RWPE2 (cell line): ENCODE measurements at places on chromosomes 4 and X.

DNA sequence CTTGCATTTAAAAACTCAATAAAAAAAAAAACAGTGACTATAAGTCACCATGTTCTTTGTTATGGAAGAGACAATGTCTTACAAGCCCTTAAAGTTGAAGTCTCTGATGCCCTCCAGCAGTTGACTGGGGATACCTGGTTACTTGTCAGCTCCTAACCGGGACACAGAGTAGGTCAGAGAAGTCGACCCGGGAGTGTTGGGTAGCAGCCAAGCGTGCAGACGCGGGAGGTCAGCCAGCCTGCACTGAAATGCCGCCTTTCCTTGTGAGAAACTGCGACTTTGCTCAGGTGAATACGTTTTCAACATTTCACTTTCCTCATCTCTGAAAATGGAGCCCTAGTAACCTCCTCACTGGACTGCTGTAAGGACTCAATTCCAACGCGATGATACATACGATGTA lies 81.8 kb downstream of the F11 start:
- no peak for DNase-seq

GRCh38 chrX:110851780-110852179 lies 56.2 kb upstream of the CHRDL1 start:
- DNase-seq = no peak

DNA sequence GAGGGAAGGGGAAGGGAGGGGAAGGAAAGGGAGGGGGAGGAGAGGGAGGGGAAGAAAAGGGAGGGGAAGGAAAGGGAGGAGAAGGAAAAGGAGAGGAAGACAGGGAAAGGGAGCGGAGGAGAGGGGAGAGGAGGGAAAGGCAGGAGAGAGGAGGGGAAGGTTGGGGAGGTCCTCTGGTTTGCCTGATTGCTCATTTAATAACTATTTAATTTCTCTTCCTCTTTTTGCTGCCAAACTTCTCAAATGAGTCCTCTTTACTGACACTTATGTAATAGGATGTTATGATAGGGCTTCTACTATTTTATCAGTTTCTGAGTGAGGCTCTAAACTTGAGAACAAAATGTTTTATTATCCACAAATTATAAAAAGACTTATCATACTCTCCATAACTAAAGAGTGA lies 35.4 kb upstream of the PPA2 start:
- DNase-seq = no peak

- DNase-seq = no peak
Measured at GRCh38 chr4:102554992-102555391, 53.8 kb downstream of the NFKB1 start.
